Stimulated activated CD4-positive, alpha-beta T cell treated with anti-CD3 and anti-CD28 coated beads, Interleukin-1b, Interleukin-23, amount 100 ng/mL, for 4 hours (primary cell): ENCODE measurements at places on chromosomes 11 and 22.

GRCh38 chr11:96554236-96554820 lies 164.5 kb downstream of the JRKL start:
- no peak for DNase-seq

- DNase-seq = no peak
Observed at GRCh38 chr11:8375460-8375859, 111.8 kb upstream of the LMO1 start.

DNA sequence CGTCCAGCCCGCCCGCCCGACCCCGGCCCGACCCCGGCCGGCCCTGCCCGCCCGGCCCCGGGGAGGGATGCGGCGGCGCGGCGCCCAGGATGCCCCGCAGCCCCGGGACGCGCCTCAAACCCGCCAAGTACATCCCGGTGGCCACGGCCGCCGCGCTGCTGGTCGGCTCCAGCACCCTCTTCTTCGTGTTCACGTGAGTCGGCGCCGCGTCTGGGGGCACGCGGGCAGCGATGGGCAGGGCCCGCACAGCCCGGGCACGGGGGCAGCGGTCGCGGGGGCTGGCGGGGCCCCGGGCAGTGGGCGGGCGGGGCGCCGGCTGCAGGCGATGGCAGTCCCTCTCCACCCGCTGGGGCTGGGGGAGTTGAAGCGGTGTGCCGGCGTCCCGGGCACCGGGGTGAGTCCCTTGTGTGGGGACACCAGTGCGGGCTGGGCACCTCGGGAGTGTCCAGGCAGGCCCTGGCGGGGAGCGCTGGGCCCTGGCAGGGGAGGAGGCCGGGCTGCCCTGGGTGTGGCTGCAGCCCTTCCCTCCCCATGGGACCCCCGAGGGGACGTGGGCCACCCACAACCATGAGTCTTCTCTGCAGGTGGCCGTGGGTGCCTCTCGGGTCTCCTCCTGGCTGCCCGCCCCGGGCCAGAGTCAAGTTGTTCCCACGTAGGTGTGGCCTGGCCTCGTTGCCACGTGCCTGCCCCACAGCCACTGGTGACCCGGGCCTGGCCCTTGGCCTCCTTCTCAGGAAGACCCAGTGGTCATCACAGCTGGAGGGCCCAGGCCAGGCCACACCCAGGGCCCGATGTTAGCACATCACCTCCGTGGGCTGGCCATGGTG lies 468 bp downstream of the ZDHHC8 start:
- no peak for DNase-seq

- DNase-seq = no peak
Observed at GRCh38 chr11:128901653-128902514, 10.7 kb downstream of the KCNJ5 start.

GRCh38 chr22:38427940-38428339 lies 27.1 kb downstream of the KCNJ4 start:
- no peak for DNase-seq

GRCh38 chr22:29148826-29149225 lies 56.9 kb upstream of the EMID1 start:
- no peak for DNase-seq

DNA sequence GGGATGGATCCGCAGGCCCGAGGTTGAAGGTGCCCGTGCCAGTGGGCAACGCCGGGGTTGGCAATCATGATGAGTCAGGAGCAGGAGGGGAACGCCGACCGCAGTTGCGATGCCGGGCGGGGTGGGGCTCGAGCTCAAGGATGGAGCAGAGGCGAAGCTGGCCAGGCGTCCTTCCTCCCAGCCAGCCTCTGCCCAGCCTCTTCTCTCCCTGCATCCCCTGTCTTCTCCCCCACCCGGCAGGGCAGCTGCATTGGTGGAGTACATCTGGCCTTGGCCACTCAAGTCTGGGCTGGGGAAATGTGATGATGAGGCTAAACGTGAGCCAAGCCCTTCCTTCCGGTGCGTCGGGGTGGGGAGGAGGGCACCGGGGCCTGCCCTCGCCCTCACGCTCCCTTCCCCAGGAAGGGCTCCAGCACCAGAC lies 3.9 kb downstream of the IFITM10 start:
- DNase-seq = no peak

- no peak for DNase-seq
Observed at GRCh38 chr11:67542971-67543370, 19.7 kb upstream of the CABP2 start.
